ENCODE measurements at places on chromosomes 4 and X.
A peak's percentile ranks its signal among the peaks of the same experiment; 100 is the strongest.

DNA sequence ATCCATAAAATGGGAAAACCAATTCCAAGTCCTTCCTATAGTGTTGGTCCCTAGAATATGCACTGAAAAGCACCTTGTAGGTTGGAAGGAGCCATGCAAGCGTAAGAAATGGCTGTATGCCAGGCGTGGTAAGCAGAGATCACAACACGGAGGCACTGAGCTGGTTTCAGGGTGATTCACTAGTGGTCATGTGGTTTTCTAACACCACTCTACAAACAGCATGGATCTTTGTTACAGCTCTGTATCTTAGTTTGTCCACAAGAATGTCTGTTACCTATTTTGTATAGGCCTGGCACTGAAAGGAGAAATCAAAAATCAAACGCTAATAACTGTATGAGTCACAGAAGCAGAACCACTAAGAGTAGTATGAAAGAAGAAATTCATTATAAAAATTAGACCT, 71.9 kb downstream of the MAGEB17 start:
- DNase-seq: no peak

DNA sequence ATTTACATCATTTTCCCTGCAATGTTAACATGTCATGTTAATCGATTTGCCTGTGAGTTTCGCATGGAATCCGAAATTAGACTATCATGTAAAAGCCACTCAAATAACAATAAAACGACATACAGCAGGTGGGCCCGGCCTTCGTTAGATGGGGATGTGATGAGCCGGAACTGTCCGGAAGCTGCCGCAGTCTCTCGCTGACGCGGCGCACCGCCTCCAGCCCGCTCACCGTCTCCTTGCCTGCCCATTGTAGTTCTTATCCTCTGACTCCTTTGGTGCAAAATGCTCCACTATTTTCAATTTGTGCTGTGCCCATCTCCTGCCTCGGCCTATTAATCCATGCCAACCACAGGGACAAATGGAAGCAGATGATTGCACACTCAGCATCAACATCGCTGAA, 877.5 kb upstream of the TENM3 start:
- no peak for DNase-seq

- no peak for DNase-seq
These were observed 47.7 kb upstream of the FAT4 start for GRCh38 chr4:125266901-125267604.

GRCh38 chr4:120730777-120731320, 191.7 kb downstream of the PRDM5 start:
- DNase-seq: no peak

DNA sequence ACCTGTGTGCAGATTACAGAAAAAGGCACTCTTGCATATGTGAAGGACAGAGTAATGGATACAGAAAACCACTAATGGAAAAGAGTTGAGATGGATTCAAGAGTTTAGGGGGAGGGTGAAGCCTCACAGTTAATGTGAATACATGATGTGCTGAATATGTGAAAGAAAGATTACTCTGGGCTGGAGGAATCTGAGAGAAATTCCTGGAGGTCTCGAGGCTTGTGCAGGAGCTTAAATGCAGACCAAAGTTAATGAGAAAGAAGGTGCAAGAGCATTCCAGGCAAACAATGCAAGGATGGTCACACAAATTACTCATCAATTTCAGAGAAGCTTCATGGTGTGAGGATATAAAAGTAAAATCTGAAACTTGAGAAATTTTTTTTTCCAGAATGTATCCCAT, 768.8 kb downstream of the STPG2 start:
- DNase-seq: no peak

DNA sequence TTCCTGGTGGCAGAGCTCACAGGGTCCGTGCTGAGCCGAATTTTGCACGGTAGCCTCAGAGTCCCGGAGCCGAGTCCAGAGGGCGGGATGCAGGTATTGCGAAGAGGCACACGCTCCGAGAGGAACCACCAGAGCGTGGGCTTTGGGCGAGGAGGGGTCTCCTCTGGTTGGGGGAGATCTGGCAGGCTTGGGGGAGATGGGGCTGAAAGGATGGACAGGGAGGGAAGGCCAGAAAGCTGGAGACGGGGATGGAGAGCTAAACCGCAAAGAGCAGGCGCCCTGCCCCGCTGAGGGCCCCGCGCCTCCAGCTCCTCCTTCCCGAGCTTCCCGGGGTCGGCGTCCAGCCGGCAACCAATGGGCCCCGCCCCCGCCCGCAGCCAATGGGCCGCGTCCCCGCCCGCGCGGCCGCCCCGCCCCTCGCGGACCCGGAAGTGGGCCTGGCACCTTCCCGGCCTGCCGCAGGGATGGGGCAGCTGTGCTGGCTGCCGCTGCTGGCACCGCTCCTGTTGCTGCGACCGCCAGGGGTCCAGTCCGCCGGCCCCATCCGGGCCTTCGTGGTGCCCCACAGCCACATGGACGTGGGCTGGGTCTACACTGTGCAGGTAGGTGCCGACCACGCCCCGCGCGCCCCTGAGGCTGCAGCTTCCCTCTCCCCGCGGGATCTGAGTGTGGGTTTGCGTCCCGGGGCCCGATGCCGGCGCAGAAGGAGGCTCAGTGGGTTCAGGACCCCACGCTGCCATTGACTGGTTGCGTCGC, at the start of gene MAN2B2:
Gene MAN2B2 (plus strand): TSS at position 443 of the 756 bp plus-strand sequence. CDS start 22 bp downstream, at position 465.
- peak; percentile 88 for DNase-seq

DNA sequence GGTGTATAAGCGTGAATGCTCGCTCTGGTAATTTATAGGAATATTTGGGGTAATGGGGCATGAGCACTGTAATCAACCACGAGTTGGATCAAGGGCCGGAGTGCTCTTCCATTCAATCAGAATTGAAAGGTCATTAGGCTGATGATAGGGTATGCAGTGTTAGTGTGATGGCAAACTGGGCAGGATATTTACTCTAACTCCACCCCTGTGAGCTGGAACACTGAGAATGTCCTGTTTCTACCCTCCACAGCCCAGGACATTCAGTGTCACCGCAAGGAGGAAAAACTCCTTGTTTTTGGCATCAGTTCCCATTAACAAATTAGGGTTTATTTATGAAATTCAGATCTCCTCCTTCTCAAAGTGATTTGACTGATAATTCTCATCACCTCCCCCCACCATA, 137.8 kb downstream of the HS6ST2 start:
- no peak for DNase-seq

- no peak for DNase-seq
These were observed 203.8 kb downstream of the AASDH start for GRCh38 chr4:56183344-56183959.

GRCh38 chr4:95014068-95014467, 256.3 kb downstream of the BMPR1B start:
- no peak for DNase-seq

DNA sequence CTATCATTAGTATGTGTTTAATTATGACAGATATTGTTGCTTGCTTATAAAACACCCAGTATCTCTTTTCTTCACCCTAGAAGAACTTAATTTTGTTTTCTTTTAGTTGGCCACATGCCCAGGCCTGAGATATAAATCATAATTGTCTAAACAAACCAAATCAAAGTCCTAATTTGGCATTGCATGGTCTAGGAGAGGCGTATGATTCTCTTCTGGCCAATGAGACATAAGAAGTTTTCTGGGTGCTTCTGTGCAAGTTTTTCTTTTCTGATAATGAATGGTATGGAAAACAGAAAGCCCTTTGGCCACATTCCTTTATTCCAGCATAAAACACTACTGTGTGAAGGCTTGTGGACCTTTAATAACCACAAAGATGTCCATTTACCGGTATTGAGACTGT, 192.9 kb upstream of the CTSO start:
- DNase-seq: no peak

GRCh38 chr4:113692809-113693411, 68.6 kb downstream of the CAMK2D start:
- no peak for DNase-seq

- DNase-seq: no peak
These were observed 1254.8 kb upstream of the ADGRL3 start for GRCh38 chr4:59945277-59945676.

- no peak for DNase-seq
These were observed 464.7 kb upstream of the TRAM1L1 start for GRCh38 chr4:117550085-117550484.

GRCh38 chrX:120251471-120252011, 929 bp downstream of the ZBTB33 start:
- DNase-seq: peak; percentile 27

- no peak for DNase-seq
These were observed 63.1 kb downstream of the RTL9 start for GRCh38 chrX:110421500-110422455.

- no peak for DNase-seq
These were observed 229.9 kb upstream of the CPEB2 start for GRCh38 chr4:14772388-14772787.
